ENCODE measurements at places on chromosomes 7 and 10.

- no peak for DNase-seq
These were observed 70.6 kb upstream of the ZMIZ2 start for GRCh38 chr7:44678101-44678470.

- no peak for DNase-seq
These were observed 29.8 kb downstream of the STARD3NL start for GRCh38 chr7:38207843-38208242.

DNA sequence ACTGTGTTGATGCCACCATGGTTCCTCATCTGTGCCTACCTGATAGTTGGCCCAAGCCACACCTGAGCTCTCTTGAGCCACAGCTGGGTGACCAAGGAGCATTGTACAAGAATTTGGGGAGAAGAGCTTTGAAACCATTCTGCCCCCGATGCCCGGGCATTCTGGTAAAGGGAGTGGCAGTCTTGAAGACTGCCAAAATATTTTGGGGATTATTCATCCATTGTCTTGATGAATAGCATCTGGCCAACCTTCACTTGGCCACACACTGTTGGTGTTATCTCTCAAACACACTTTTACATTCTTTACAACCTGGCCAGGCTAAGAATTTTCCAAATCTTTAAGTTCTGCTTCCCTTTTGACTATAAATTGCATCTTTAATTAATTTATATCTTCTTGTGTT is 113.1 kb upstream of the PCBD1 start:
- no peak for DNase-seq

DNA sequence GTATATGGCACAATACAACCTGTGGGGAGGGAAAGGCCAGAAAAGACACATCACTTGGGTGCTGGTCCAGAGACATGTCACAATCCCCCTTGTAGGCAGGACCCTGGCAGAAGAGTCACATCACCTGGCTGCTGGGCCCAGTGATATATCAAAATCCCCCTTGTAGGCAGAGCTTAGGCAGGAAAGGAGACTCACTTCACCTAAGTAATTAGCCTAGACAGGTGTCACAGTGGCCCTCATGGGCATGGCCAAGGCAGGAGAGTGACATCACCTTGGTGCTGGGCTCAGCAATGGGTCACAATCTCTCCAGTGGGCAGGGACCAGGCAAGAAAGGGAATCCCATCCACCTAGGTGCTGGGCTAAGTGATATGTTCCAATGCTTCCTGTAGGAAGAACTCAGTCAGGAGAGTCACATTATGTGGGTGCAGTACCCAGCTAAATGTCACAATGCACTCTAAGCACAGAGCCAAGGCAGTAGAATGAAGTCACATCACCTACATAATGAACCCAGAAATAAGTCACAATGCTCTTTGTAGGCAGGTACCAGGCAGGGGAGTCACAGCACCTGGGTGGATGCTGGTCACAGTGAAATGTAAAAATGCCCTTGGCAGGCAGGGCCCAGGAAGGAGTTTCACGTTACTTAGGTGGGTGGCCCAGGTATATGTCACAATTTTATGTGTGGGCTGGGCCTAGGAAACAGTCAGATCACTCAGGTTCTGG is 18.9 kb upstream of the ZNF736 start:
- DNase-seq = no peak

- no peak for DNase-seq
These were observed 166.2 kb upstream of the PRR15 start for GRCh38 chr7:29397398-29397797.

- DNase-seq = no peak
These were observed 50.0 kb upstream of the GRB10 start for GRCh38 chr7:50832744-50833143.
